ENCODE measurements at places on chromosomes 5 and 9.

DNA sequence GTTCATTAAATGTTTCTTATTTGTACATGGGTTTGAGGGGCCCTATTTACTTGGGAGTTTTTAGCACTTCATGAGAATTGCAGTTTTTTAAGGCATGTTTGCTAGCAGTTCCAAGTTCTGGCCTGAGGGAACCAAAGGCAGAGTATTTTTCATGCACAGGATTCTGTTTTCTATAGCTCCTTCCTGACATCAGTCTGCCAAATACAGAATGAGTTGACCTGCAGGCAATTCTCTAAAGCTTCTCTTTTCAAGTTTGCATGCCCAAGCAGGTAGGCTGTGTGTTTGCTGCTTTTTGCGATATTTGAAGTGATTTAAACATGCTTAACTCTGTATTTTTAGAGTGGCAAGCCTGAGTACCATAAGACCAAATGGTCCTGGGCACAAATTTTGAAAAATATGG is 75.8 kb downstream of the AOPEP start:
- no peak for DNase-seq

DNA sequence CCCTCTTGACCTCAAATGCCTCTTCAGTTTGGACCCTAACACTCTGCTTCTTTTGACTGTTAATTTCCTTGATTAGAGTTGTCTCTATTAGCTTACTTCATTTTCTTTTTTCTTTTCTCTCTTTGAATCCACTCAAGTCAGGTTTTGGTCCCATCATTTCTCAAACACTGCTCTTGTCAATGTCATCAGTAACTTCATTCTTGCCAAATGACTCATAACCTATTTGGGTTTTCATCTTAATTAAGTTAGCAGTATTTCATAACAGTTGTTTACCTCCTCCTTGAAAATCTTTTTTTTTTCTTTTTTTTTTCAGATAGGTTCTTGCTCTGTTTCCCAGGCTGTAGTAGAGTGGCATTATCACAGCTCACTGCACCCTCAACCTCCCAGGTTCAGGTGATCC is 119.6 kb downstream of the PARP8 start:
- no peak for DNase-seq

DNA sequence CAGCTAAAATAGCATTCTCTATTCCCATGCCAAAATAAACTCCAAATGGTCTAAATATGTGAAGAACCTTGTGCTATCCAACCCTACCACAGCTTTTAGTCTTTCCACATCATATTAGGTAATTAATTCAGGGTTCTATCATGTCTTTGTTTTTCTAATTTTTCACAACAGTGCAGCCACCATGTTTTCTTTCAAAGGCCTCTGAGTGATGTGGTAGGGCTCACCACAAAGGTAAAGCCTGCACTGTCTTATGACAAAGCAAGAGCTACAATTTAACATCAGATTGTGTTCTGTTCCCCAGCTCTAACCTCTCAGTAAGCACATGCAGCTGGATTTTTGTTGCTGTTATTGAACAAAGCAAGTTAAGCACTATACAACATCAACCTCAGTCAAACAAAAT is 52.4 kb downstream of the MEF2C start:
- DNase-seq: no peak

DNA sequence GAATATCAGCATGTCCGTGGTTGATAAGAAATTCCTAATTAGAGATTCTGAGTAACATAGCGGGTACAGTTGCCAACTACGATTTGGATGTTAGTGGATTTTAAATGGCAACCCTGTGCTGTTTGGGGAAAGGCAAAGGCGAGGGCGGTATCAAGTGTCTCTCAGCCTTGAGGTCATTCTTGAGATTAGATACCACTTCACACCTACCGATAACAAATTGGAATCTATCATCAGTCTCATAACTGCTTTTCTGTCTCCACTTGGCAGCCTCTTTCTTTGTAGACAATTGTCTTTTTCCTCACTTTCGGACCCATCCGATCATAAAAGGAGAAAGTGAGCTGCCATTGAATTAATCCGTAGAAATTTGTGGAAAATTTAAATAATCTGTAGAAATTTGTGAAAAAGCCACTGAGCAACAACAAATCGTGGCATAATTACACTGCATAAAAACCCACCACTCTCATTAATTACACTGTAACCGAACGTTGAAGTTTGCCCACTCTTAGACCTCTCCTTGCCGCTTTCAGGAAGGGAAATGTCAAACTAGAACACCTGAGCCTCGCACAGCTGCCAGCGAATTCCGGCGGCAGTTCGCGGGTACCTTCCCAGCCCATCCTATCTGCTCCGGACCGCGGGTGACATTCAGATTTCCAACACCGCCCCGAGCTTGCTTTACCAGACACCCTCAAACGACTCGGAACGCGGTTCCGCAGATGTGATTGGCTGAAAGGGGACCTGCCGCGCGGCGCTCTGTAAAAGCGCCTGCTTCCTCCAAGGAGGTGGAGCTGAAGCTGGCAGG is 849 bp upstream of the RGMB start:
- DNase-seq: peak; percentile 86

DNA sequence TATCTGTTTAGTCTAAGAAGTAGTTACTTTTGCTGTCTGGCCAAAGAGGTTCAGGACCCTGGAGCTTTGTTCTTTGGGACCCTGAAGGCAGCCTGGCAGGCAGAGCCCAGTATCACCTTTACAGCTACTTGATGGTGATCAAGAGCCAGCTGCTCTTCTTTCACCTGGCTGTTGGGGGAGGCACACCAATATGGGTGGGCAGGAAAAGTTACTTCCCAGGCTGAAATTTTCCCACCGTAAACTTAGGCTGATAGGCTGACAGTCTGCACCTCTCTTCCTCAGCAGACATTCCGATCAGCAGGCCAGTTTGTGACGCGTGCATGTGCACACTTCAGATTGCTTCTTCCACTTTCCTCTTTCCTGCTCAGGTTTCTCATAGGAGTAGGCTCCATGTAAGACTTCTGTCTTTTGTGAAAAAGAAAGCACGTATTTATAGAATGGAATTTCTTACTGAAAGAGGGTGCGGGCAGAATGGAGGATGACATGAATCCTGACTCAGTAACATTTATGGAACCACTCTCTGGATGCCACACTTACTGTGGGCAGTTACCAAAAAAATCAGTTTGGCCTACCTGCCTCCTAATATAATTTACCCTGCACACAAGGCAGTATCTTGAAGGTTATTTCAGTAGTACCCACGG is 223.9 kb upstream of the DMRT1 start:
- no peak for DNase-seq

- DNase-seq: no peak
Measured at GRCh38 chr5:95957561-95958203, 4.0 kb downstream of the ELL2 start.

DNA sequence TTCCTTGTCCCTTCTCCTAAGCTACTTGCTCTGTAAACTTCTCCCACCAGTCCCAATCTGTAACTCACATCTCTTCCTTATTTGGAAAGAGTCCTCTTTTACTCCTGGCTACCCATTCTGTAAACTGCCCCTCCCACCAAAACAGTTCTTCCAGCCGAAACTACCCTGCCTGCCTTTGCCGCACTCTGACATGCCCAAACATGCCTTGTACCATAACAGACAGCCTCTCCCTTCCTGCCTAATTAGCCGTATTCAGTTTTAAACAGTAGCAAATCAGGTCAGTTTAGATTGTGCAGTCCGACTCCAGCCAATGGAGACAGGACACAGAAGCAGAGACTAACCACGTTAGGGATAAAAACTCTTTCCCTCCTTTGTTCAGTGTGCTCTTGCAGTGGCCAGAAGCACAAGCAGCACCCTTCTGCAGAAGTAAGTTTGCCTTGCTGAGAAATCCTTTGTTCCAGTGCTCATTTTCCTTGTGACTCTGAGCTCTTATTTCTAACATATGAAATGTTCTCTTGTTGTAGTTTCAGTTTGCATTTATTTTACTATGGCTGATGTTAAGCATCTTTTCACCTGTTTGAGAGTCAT is 5.4 kb upstream of the GLT6D1 start:
- DNase-seq: no peak

DNA sequence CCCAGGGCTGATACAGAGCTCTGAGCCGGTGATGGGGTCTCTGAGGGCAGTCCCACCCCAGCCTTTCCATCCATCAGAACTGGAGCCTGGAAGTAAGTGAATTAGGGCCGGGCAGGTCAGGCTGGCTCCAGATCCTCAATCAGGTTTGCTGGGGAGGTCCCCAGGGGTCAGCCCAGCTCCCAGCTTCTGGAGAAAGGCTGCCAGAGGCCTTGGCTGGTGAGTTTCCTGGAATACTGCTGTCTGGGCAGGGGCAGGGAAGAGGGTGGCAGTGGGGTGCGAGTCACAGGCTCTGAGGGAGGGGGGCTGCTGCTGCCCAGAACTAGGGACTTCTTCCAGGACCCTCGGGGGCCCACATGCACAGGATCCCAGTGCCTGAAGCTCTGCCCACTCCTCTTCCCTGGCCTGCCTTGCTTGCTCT is 200.6 kb upstream of the MVB12B start:
- DNase-seq: no peak

DNA sequence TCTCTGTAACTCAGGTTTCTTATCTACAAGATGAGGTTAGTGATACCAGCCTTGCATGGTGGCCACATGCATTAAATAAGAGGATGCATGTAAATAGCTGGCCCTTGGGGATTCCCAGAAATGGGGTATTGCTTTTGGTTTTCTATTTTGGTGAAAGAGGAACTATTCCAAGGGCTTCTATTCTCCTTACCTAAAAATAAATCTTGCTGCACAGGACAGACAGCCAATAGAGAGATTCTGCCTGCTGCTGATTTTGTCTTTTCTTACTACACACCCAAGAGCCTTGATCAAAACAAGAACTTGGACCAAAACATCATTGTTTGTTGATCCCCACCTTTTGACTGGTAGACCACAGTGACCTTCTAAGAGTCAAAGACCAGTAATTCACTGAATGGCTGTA is 161.8 kb downstream of the PJA2 start:
- no peak for DNase-seq

DNA sequence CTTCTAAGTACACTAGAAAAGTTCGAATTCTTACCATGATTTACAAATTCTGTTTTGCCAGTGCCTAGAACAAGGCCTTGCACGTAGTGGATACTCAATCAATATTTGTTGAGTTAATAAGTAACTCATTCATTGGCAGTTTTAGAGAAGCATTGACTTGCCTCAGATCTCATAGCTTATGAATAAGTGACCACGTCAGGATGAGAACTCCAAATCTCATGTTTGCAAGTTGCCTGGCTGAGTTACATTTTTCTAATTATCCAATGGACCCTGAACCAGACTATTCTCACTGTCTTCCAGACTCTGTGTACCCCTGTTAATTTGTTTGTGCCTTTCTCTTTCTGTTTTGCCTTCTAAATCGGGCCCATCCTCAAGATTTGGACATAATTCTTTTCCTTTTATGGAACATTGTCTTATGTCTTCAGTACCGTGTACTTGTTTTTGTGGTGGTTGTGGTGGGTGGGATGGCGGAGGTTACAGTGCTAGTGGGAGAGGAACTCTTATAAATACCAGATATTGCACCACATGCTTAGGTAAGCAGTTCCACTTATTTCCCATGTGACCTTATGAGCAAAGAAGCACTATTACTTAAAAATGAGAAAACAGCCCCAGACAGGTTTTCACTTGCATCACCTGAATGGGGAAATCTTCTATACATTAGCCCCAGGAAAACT is 96.3 kb downstream of the UNC13B start:
- no peak for DNase-seq

- no peak for DNase-seq
Measured at GRCh38 chr5:67092535-67092934, 104.1 kb downstream of the CD180 start.

- DNase-seq: no peak
Measured at GRCh38 chr5:150554857-150555256, 46.9 kb downstream of the NDST1 start.

DNA sequence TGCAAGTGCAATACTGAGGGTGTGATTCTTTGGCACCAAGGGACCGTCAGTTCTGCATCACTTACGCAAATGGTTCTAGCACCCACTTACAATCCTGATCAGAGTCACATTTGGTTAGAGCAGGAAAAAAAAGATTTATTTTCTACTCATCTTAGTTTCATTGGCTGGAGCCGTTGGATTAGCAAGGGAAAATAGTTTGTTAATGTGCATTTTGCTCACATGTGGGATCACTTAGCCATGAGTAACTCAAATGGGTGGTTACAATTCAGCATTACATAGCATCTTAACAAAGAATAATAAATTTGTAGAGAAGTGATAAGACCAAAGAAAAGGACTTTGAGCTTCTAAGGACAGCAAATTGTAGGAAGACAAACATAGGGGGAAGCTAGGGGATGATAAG is 216.9 kb downstream of the AUH start:
- no peak for DNase-seq

GRCh38 chr5:132766020-132766805 is 10.8 kb downstream of the SEPTIN8 start:
- DNase-seq: no peak

DNA sequence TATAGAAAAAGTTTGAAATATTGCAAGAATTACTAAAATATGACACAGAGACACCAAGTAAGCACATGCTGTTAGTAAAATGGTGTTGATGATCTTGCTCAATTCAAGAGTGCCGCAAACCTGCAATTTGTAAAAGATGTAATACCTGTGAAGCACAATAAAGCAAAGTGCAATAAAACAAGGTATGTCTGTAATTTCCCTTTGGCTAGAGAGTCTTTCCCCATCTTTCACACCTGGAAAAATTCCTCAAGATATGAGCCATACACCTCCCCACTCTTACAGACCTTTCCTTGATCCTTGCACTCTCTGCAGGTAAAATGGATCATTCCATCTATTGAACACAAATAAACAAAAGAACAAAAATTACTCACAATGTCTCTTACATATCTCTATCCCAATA is 597.8 kb downstream of the EFNA5 start:
- no peak for DNase-seq

- peak; percentile 56 for DNase-seq
Measured at GRCh38 chr5:17355586-17356346, 138.3 kb downstream of the BASP1 start.

DNA sequence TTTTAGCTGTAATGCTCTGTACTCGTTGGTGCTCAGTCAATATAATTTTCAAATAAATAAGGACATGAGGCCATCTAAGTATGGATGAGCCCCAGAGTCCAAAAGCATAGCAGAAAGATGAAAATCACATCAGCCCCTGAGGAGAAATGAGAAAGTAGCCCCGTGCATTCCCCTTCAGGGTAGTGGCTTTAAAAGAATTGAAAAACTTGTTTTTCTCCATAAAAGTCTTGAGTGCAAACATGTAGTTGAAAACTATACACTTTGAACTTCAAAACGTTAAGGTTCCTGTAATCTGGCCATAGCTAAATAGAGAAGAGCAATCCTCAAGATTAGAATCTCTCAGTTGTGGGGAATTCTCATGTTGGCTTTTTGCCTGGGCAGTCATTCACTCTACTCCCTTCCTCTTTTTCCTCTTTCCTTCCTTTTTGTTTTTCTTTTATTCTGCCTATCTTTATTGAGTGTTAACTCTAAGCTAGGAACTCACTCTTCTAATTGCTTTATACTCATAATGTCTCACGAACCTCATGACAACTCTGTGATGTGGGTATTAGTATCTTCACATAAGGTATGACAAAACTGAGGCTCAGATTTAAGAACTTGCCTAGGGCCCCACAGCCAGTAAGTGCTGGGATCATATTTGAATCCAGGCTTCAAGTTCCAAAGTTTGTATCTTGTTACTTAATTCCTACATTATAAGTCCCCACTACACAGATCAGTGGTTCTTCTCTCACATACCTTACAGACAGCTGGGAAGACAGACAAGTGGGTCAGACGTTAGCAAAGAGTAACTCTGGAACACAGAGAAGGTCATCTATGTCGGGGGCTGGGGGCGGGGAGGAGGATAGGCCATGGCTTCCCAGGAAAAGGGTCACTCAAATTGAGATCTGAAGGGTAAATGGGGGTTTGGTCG is 46.4 kb upstream of the ABCA1 start:
- no peak for DNase-seq

- DNase-seq: no peak
Measured at GRCh38 chr9:129381481-129381957, 203.5 kb upstream of the IER5L start.

GRCh38 chr9:97521576-97522333 is 20.3 kb downstream of the TMOD1 start:
- DNase-seq: no peak

Measured in A549 (cell line).